ENCODE measurements at places on chromosomes 5 and 9.

DNA sequence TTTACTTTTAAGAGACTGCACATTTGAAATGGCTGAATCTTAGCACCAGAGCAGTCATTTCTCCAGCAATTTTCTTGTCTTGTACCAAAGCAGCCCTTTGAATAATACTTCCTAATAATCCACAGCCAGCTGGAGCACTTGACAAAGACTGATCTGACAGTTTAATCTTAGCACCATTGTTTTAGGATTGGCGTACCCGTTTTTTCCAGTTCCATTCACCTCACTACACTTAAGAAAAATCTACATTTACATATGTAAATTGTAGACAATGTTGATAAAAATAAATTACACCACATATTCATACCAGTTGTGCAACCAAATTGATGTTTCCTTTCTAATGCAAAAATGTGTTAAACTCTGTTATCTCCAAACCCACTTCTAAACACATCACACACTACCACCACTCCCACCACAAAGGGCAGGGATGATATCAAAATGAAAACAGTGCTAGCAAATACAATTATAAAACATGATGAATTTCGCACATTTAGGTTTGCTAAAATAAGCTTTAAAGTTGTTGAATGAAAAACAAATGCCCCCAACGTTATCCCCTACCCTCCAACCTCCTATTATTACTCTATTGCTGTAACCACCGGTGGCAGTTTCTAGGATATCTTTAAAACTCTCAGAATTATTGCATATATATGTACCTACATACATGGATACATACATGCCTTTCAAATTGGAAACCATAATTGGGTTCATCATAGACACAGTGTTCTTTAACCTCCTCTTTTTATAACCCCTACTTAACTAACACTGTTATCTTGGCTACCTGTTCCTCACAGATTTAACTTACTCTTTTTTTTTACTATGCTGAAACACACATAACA, 21.5 kb downstream of the SERINC5 start:
- DNase-seq = no peak

DNA sequence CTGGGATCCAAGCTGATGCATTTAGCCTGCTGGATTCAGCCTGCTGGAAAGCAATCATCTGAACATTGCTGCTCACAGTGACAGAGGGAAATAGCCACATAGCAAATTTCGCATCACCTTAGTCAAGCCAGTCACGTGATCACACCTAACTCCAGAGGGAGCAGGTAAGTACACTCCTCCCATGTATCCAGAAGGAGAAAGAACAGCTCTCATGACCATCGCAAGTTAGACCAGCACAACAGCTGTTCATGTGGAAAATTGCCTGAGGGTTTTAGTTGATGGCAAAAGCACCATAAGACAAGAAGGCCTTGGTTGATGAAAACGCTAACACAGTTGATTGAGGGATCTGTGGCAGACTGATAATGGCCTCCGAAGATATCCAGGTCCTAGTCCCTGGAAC, 34.2 kb upstream of the MYO10 start:
- no peak for DNase-seq

DNA sequence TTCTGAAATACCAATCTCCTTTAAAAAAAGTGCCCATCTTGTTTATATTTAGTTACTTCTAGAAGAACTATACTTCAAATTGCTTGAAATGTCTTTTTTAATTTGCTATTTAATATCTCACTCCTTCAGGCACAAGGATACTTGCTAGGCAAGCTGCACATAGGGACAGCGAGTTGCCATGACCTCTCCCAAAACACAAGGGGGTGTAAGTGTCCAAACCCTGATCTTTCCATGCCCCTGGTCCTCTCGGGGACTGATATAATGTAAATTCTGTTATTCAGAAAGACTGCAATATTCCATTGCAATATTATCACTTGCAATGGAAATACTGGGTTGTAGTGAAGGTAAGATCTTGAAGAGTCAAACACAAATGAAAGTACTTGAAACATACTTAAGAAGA, 480.4 kb downstream of the CETN3 start:
- no peak for DNase-seq

DNA sequence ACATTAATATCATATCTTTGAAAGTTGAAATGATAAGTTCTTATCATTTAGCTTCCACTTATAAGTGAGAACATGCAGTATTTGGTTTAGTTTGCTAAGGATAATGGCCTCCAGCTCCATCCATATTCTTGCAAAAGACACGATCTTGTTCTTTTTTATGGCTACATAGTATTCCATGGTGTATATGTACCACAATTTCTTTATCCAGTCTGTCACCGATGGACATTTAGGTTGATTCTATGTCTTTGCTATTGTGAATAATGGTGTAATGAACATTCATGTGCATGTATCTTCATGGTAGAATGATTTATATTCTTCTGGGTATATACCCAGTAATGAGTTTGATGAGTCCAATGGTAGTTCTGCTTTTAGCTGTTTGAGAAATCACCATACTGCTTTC, 135.0 kb upstream of the PRR16 start:
- DNase-seq = no peak

- DNase-seq = no peak
Measured at GRCh38 chr5:53357439-53357838, 123.0 kb upstream of the FST start.

- DNase-seq = no peak
Measured at GRCh38 chr9:131997779-131998178, 81.9 kb downstream of the MED27 start.

DNA sequence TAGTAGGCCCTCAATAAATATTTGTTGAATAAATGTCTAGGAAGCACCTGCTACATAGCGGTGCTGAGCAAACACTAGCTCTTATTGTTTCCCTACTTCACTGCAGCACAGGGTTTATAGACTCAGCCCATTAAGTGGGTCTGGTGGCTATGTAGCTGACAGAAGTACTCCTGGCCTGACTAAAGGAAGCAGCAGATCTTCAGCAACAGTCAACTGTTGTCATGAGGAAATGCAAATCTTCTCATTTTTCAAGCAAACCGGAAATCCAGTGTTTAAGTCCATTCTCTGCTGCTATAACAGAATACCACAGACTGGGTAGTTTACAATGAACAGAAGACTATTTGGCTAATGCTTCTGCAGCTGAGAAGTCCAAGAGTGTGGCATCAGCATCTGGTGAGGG, 2.8 kb upstream of the TEX10 start:
- no peak for DNase-seq

DNA sequence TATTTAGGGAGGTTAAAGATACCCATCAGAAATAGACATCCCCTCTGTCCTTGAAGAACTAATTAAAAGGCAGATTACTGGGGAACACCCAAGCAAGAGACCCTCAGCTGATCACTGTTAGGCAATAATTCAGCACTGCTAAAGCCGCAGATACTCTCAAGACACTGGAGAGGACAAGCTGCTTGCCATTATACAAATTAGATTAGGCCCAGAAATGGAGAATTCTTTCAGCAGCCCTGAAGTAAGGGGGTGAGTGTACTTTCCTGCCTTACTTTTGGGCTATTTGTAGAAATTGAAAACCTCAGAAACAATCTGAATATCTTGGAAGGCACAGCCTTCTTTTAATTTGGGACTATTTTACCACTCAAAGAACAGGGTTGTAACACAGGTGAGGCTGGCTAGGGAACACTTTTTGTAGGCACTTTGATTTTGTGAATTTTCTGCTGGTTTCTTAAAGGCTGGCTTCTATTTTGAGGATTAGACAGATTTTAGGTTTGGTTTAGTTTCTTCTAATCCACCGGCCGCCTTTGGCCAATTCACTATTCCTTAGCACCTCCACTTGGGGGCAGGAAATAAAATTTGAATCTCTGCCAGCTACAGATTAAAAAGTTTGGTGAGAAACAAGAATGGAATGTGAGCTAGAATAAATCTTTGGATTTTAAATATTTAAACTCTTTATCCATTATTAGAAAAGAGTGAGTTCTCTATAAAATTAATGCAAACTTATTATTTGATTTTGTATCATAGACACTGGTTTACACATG, 106.0 kb downstream of the SMARCA2 start:
- no peak for DNase-seq

DNA sequence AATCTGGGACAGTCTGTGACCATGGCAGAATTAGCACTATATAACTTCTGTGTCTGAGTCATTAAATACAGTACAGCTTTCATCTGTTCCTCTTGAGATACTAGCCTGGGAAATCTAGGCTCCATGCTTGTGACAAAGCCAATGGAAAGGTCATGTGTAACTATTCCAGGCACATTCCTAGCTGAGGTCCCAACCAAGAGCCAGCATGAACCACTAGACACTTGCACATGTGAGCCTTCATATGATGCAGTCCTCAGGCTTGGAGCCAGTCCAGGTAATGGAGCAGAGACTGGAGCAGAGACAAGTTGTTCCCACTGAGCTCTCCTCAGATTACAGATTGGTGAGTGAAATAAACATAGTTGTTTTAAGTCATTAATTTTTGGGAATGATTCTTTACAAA, 412.4 kb upstream of the ZNF462 start:
- no peak for DNase-seq

GRCh38 chr5:149071756-149072155, 8.9 kb upstream of the SH3TC2 start:
- no peak for DNase-seq

- no peak for DNase-seq
Measured at GRCh38 chr9:118693645-118694044, 675.6 kb downstream of the BRINP1 start.

GRCh38 chr5:124527220-124527991, 219.0 kb downstream of the ZNF608 start:
- no peak for DNase-seq

DNA sequence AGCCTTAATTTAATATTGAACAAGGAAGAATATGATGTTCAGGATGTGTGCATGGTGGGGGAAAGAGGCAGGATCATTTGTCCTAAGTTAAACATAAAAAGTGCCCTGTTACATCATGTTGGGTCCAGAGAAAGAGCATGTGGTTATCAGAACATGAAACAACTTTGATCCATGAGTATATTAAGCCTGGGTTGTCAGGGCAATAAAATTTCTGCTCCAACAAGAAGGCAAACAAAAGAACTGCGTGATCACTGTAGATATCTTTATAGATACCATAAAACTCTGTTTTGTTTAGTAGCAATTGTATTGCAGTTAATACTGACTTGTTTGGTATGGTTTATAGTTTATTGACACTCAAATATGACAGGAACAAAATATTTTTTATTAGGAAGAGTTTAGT, 35.2 kb downstream of the PCA3 start:
- no peak for DNase-seq
